Thymus (tissue), 14 donors: ENCODE measurements at places on chromosomes 12 and 14.

- DNase-seq = no peak
Measured at GRCh38 chr12:56978397-56979138, 21.2 kb upstream of the RDH16 start.

DNA sequence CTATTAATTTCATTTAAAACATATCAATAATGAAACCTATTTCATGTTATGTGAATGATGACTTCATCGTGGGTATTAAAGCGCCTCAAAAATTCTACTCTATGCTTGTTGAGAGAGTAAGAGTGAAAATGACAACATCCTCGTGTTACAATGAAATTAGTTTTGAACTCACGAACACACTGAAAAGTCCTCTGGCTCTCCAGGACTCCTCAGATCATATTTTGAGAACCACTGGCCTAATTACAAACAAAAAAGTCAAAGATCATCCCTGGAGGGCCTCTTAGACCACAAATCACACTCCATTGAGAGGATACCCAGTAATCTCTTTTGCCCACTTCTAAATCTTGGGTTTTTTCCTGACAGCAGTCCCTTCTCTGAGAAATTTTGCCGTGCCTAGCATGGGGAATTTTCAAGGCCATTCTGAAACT lies 19.1 kb downstream of the DAAM1 start:
- DNase-seq = no peak

DNA sequence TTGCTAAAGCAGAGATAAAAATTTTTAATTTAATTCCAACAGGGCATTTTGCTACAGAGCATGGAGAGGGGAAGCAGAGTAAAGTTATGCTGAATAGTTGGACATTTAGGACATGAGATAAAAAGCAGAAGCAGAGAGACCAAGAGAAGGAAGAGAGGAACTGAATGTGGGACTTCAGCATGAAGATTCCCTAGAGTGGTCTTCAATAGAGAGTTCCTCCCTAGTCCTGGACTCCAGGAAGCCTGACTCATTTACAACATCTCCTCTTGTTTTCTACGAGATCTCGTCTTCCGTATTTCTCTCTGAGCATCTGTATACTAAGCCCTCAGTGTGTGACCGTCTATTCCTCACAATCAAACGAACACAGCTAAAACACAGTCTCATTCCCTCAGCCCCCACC lies 35.2 kb upstream of the IFT81 start:
- no peak for DNase-seq

DNA sequence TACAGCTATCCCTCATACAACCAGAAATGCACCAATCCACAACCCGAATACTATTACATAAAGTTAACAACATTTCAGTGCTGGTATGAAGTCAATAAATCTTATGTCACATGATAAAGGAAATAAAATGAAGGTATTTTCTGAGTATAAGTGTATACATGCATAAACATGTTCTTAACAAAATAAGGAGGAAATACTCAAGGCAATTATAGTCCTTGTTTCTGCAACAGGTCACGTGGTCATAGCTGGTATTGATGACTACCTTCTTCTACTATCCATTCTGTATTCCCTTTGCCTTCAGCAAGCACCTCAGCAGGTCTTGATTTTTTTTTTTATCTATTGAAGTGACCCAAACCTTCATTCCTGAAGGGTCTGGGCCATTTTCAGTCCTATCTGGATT lies 675.6 kb downstream of the RPL10L start:
- DNase-seq = no peak

DNA sequence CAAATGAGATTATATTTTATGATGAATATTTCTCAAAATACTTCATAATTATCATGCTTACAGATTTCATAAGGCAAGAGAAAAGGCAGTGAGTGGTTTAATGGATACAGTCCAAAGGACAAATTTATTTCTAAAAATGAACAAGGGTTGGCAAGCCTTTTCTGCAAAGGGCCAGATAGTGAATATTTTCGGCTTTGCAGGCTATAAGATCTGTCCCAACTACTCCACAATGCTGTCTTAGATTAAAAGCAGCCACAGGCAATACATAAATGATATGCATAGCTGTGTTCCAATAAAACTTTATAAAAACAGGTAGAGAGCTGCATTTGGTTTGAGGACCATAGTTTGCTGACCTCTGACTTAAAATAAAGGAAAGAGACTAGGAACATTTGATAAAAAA lies 42.9 kb upstream of the STK38L start:
- DNase-seq = no peak

- no peak for DNase-seq
Measured at GRCh38 chr14:36723530-36723929, 61.9 kb downstream of the PAX9 start.

DNA sequence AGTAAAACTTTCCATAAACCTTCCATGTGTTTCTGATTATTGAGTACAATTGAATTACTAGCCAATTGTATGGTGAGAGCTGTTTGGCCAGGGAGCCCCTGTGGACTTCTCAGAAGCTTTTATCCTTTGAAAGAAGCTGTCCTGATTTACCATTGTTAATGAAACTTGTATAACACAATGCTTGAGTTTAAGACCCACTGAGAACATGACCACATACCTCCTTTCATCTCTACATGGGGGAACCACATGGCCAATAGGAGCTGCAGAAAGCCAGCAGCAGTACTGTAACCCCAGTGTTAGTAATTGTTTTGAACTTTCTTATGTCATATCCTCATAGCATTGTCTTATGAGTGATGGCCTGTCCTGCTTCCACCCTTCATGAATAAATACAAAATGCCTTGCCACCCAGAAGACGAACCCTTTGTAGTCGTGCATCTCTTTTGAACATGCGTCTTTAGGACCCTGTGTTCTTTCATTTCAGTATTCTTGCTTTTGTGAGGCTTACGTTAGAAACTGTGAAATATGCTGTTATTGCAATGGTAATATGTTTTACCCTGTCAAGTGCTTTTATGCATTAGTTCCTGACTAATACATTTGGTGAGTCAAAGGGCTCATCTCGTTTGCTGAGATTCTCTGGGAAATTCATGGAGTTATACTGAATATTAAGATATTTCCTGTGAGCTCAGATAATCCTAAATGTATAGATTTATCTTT lies 815.7 kb downstream of the NRXN3 start:
- no peak for DNase-seq

- no peak for DNase-seq
Measured at GRCh38 chr14:83058068-83058467, 1524.4 kb upstream of the SEL1L start.

GRCh38 chr12:12182703-12183365 lies 84.0 kb downstream of the LRP6 start:
- DNase-seq = no peak

GRCh38 chr12:94768398-94769046 lies 118.2 kb upstream of the TMCC3 start:
- DNase-seq = no peak

GRCh38 chr14:65054471-65055085 lies 47.7 kb downstream of the MAX start:
- no peak for DNase-seq

GRCh38 chr12:99131751-99132199 lies 486.7 kb downstream of the APAF1 start:
- no peak for DNase-seq

- no peak for DNase-seq
Measured at GRCh38 chr12:122403831-122404230, 18.6 kb downstream of the CLIP1 start.

- no peak for DNase-seq
Measured at GRCh38 chr12:117523971-117524370, 162.5 kb upstream of the NOS1 start.

DNA sequence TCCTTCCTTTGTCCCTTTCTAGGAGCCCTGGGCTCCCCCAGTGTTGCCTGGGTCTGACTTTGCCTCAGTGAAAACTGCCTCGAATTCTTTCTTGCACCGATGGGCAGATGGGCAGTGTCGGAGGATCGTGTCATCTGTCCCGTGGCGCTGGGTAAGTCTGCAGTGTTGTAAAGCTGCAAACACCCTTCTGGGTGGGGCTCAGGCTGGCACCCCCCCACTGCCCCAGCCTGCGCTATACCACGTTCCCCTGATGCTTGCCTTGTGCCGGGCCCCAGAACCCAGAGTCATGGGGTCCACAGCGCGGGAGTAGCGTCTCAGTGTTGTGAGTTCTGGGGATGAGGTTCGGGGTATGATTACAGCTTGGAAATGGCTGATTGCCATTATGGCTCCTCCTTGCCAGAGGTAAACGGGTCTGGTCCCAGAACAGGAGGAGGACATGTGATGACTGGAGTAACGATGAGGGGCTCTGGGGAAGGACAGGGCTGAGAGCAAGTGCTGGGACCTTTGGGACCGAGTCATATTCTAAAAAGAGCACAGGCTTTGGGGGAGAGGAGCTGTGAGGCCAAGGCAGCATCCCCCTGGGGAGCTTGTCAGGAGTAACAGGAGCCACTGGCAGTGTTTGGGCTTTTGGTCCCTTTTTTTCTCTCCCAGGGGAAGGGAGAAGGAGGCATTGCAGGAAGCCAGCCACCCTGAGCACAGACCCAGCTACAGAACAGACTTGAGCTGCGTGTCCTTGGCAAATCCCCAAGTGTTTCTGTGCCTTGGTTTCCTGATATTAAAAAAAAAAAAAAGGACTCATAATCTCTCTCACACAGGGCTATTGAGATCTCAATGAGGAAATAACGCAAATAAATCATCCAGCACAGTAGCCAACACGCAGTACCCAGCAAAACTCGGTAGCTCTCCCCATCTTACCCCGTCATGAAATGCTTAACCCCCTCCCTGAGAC lies 4.3 kb downstream of the RTL1 start:
- DNase-seq = no peak

DNA sequence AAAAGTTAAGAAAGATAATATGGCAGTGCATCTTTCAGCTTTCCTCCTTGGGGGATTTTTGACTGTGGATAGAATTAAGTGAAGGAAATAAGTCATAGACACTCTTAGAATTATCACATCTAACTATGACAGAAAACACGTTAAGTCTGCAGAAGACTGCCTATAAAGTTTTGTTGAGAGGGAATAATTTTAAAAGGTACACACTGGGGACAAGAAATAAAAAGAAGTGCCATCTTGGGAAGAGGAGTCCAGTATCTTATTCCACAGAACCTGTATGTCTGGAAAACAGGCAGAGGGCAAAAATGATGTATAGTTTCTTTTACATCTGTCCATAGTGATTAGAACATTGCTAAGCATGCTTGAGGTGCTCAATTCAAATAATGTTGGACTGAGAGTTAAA lies 80.7 kb downstream of the IGF1 start:
- DNase-seq = no peak

DNA sequence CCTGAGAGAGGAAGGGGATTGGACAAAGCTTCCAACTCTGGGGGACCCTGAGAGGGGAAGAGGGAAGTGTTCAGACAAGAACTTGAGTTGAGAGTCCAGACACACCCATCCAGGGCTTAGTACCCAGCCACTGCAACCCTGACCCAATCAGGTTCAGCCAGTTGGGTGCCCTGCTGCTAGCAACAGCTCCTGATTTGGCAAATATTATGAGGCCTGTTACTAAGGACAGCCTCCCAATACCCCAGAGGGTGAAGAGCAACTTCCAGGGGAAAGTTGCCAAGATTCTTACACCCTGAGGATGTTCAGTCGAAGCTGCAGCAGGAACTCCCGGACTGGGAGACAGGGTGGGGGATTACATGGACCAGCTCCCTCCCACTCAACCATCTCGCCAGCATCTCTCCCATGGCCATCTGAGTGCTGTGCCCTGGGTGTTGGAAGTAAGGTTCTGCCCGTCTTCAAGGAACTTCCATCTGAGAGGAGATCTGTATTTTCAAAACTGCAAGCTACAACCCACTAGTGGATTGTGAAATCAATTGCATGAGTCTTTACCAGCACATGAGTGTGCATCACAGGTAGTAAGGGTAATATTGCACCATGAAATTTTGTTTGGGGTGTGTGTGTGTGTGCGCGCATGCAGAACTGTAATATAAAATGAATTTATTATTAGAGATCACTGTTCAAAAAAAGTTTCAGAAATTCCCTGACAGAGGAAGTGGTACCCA lies 11.5 kb upstream of the KRT78 start:
- no peak for DNase-seq

DNA sequence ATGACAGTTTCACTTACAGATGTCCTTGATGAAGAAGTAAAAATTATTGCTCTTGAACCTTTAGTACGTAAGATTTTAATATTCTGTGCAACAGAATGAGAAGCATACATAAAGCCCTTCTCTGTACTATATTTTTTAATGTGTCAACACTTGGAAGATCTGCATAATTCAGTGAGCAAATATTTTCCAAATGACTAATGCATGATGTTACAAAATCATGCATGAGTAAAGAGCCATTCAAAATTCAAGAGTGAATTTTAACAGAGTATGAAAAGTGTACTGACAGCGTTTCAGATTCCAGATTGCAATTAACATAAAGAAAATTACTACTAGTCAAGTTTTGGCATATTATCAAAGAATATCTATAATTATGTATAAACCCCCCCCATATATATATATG lies 101.4 kb upstream of the BBS10 start:
- DNase-seq = no peak

DNA sequence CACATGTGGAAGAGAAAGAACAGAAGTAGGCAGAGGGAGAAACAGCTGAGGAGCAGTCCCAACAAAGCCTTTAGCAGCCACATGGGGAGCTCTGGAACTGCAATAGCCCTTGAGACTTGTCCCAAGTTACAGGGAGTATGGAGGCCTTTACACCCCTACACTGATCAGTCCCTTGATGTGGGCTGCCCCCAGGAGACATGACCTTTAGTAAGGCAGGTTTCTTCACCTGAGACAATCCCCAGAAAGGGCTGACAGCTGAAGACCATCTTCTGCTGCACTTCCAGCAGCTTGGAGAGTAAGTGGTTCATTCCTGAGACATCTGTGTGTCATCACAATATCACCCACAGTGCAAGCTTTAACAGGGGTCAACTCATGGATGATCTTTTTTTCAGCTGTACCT lies 8.6 kb upstream of the SNAPC1 start:
- DNase-seq = no peak

DNA sequence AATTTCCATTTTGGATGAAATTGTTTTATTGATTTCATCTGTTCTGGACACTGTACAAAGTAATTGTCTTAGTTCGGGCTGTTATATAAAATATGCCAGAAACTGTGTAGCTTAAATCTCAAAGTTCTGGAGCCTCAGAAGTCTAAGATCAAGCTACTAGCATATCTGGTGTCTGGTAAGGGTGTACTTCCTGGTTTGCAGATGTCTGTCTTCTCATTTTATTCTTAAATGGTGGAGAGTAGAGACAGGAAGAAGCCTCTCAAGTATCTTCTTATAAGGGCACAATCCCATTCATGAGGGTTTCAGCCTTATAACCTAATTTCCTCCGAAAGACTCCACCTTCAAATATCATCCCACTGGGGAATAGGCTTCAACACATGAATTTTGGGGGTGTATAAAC lies 51.3 kb downstream of the MON2 start:
- no peak for DNase-seq

GRCh38 chr12:110373025-110373424 lies 30.5 kb downstream of the ANAPC7 start:
- DNase-seq = no peak
